Aorta (tissue), 5 donors: ENCODE measurements at places on chromosomes 3 and 15.
A peak's percentile ranks its signal among the peaks of the same experiment; 100 is the strongest.

GRCh38 chr3:116338713-116339112 lies 106.6 kb downstream of the LSAMP start:
- no peak for DNase-seq

GRCh38 chr3:44803298-44803697 lies 41.7 kb downstream of the KIF15 start:
- no peak for DNase-seq

DNA sequence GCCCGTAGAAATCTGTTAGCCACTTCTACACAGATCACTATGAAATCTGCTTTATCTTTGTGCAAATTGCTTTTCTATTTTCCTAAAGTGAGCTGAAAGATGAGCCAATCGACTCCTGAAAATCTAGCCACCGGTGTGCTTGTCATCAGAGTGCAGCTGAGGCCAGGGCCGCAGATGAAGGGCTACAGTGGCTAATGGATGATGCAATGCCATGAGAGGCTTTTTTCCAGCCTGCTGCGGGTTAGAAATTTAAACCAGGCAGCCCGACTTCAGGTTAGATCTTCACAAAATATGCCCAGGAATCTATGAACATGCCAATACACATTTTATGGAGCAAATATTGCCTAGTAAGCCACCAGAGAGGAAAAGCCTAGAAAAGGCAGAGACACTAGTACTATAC lies 948.2 kb upstream of the CFAP20DC start:
- no peak for DNase-seq

- no peak for DNase-seq
Observed at GRCh38 chr15:98888820-98889479, 118.6 kb downstream of the PGPEP1L start.

GRCh38 chr3:67075295-67075694 lies 77.2 kb downstream of the KBTBD8 start:
- no peak for DNase-seq

- no peak for DNase-seq
Observed at GRCh38 chr15:57156210-57156884, 220.0 kb upstream of the CGNL1 start.

DNA sequence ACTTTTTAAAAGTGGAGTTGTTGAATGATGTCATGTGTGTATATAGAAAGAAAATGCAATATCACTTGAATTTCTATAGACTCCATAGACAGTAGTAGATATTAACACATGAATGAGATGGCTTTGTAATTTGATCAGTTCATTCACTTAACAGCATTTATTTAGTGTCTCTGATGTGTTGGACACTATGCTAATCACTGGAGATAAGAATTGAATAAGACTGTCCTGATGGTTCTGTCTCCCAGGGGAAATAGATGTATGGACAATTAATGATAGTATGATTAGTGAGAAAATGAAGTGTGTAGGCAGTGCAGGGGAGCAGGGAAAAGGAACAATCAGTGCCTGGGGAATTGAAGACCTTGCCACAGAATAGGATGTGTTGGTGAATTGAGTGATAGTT lies 72.9 kb downstream of the RIOX2 start:
- no peak for DNase-seq

- no peak for DNase-seq
Observed at GRCh38 chr15:59642351-59642750, 15.0 kb downstream of the GTF2A2 start.

DNA sequence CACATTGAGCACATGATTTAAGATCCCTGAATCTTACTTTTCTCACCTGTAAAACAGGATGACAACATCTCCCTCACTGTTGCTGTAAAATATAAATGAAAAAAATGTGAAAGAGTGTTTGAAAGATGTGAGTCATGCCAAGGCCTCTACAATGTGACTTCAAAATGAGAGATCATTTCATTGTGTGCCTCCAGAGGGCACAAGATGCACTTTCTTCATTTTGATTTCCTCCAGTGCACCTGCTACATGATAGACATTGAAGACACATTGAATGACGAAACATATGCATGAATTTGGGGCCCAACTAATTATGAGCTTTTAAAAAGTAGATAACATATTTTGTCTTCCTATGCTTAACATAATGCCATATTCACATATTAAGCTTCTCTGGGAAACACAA lies 170.3 kb downstream of the MOBP start:
- DNase-seq, result no peak

GRCh38 chr15:40857601-40858341 lies 13.9 kb downstream of the SPINT1 start:
- DNase-seq, result peak; percentile 80

- DNase-seq, result no peak
Observed at GRCh38 chr3:155035553-155035952, 44.6 kb upstream of the MME start.

DNA sequence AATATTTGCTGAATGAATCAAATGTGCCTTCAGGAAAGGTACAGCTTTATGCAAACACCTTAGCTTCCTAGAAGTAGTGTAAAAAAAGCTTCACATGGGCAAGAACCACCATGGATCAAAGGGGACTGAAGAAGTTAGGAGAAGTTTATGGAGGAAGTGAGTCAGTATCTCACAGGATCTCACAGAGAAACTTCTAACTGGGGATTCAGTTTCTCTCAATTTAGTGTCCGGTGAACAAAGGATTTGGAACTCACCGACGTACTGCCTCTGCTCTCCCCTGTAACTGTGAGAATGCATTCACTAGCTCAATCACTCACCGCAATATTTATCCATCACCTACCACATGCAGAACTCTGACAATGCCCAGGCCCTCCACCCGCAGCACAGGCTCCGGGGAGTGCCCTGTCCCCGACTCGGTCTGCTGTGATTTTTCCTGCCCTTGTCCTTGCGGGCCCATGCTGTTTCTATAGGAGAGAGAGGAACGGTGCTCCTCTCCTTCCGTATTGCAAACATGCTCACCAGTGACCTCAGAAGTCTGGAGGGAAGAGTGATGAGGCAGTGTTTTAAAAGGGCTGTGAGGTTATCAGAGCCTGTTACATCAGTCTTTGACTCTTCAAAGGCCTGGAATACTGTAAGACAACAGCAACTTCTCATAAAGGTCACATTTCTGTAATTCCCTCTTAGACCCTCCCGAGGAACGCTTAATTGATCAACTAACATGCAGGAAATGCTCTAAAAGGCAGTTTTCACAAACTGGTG lies 222.5 kb upstream of the ICE2 start:
- no peak for DNase-seq

DNA sequence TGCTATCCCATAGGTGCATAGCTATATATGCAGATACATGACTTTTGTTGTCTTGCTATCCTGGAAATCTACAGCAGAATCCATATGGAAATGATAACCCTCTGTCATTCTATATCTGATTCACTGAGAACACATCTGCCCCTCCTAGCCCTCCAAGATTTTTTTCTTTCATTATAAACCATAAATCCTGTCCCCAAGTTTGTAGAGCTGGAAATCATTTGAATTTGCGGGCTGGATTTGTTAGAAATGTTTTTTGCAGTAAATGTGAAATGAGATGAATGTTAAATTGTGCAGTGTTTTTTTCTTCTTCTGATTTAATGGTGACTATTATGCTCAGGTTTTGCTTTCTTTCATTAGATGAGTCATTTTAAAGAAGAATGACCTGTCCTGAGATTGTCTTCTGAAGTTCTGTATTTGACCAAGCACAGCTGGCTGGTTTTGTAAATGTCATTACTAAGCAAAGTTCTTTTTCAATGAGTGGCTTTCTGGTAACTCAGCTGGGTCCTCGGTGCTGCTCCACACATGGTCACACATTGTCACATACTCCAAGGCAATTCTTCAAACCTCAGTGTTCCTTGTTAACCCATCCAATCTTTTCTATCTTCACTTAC lies 25.3 kb upstream of the ABHD17C start:
- no peak for DNase-seq

DNA sequence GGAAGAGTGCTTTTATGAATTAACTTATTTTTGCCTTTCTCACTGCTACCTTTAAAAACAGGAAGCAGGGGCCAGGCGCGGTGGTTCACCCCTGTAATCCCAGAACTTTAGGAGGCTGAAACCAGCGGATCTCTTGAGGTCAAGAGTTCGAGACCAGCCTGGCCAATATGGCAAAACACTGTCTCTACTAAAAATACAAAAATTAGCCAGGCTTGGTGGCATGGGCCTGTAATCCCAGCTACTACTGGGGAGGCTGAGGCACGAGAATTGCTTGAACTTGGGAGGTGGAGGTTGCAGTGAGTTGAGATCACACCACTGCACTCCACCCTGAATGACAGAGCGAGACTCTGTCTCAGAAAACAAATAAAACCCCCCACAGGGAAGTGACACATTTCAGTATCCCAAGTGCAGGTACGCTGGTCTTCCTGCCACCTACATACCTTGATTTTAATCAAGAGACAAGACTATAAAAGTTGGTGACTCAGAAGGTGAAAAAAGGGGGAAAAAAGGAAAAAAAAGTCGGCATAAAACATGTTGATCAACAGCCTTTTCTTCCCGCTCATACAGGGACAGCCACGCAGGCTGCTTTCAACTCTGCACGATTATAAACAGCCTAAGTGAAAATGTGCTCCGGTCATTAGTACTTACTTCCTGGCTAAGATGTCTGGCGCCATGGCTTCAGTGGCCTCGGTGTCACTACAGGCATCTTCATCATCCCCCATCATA lies 18.8 kb downstream of the PPP1R2 start:
- no peak for DNase-seq

DNA sequence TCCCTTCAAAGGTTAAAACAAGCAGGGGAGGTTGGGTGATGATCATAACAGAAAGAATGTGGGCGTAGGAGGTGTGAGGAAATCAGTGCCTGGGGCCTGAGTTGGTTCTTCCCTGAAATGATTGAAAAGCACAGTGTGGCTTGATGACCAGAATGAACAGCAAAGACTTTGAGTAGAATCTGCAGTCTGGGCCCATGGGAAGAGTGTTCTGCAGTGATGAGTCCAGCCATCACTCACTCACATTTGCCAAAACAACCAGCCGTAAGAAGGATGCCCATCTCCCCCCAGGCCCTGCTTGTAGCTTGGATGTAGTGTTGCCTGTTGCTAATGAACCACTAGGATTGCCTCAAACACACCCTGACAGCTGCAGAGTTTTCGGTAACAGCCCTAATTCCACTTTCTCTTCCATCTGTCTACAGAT lies 67.9 kb downstream of the VGLL3 start:
- no peak for DNase-seq

DNA sequence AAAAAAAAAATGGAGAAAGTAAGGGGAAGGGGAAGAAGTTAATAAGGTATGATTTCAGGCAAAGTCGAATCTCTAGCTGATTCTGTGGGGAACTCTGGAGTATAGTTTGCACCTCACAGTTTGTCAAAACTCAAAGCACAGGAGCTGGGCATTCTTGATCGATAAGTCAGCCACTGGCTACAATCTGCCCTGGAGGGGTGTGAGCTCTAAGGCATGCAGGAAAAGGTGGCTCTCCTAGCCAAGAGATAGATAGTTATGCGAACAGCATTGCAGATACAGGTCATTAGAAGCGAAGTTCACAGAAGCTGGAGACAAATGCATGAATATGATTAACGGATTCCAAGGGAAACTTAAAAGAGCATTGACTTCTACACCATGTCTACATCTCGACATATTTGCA lies 952.6 kb downstream of the AGBL1 start:
- no peak for DNase-seq

DNA sequence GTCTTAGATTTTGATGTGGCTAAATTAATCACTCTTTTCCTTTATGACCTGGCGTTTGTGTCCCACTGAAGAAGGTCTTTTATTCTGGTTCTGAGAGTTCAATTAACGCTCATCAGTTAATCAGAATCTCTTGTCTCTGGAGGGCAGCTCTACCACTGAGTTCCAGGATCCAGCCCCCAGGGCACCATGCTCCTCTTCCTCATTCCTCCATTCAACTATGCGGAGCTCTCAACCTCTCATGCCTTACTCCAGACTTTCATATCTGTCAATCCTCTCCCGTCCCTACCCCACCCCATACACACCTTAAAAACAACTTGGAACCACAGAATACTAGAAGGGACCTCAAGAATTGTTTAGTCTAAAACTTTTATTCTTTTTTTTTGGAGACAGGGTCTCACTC lies 4.8 kb upstream of the ABHD5 start:
- no peak for DNase-seq

GRCh38 chr3:5205165-5205941 lies 17.8 kb downstream of the EDEM1 start:
- no peak for DNase-seq
